RPMI8226 (cell line): ENCODE measurements at places on chromosomes 1 and 21.

GRCh38 chr21:42861311-42861847 is 18.0 kb downstream of the WDR4 start:
- DNase-seq, result no peak

- no peak for DNase-seq
Measured at GRCh38 chr1:245870698-245871097, 636.4 kb downstream of the SMYD3 start.

GRCh38 chr1:236151739-236152424 is 9.5 kb downstream of the GPR137B start:
- DNase-seq, result no peak

DNA sequence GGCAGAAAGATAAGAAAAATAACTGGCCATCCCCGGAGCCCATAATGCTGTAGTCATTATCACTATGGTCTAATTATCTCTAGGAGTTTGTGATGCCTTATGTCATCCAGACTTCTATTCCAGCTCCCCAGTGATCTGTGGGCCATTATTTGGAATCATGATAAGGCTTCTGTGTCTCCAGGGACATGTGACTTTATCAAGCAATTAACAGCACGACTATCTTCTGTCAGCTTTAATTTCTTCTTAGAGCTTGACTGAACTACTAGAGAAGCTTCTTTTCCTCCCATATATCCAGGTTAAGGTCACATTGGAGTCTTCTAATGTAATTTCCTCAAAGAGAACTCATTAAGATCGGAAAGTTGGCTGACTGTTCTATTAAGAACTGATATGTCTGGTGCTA is 100.4 kb downstream of the LHX8 start:
- DNase-seq, result no peak

GRCh38 chr1:181587870-181588438 is 104.6 kb downstream of the CACNA1E start:
- DNase-seq, result peak; percentile 51

GRCh38 chr1:67559222-67559700 is 125.7 kb upstream of the GADD45A start:
- DNase-seq, result no peak

GRCh38 chr1:159895286-159895685 is 4.7 kb downstream of the CFAP45 start:
- DNase-seq, result no peak

DNA sequence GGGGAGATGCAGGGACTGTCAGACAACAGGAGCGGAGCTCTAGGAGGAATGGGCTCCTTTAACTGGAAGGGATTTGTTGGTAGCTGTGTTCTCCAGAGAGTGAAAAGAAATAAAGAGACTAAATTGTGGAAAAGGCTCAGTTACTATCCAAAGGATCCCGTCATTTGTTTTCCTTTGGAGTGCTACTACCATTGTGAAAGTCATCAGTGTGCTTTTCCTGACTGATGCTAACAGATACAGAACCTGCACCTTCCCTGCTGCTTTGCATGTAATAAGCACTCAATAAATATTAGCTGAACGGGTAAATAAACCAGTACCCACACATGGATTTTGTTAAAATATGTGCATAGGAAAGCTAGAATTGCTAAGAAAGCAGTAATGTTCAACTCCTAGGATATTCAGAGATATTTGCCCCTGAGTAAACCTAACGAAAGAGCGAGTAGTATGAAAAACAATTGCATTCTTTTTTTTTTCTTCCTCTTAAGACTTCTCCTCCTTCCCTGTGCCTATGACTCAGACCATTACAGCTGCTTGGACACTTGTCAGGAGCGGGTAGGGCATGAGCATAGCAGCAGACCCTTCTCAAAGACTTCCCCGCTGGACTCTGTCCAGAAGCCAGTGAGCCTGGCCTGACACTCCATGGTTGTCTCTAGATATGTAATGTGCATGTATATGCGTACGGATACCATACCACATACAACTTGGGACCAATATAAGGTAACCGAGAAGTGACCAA is 41.7 kb downstream of the PTGFRN start:
- DNase-seq, result no peak

GRCh38 chr1:240732390-240732789 is 120.4 kb upstream of the GREM2 start:
- peak; percentile 58 for DNase-seq

- DNase-seq, result no peak
Measured at GRCh38 chr1:69377507-69377906, 190.2 kb upstream of the LRRC7 start.

GRCh38 chr1:235295902-235296350 is 32.1 kb downstream of the ARID4B start:
- DNase-seq, result no peak
